ENCODE measurements at places on chromosomes 1 and 21.

GRCh38 chr1:16114527-16115467 is 41.1 kb downstream of the EPHA2 start:
- DNase-seq, result no peak

GRCh38 chr1:210684466-210685294 is 356.0 kb downstream of the HHAT start:
- DNase-seq, result no peak

GRCh38 chr1:41236781-41237180 is 5.3 kb downstream of the SCMH1 start:
- no peak for DNase-seq

DNA sequence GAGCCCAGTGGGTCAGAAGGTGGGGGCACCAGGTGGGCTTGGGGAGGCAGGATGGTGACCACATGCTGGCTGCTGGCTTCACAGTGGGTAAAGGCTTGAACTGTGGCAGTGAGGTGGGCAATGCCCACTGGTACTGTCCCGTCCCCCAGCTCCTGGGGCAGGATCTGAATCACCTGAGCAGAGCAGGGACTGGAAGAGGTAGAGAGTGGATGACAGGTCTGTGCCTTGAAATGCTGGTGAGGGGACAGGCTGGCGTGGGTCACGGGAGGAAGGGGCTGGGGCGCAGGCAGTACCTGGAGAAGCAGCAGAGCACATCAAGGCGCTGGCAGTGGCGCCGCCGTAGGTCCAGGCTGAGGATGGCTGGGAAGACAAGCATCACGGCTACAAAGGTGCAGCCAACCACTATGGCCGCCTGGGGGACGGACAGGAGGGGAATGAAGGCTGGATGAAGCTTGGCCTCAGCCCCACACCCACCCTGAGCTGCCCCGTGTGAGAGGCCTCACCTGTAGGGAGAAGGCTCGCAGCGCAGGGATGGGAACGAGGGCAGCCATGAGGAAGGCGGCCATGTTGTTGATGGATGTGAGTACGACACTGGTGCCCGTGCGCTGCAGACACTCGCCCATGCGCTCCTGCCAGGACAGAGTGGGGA is 14.9 kb downstream of the PTCH2 start:
- DNase-seq, result no peak

DNA sequence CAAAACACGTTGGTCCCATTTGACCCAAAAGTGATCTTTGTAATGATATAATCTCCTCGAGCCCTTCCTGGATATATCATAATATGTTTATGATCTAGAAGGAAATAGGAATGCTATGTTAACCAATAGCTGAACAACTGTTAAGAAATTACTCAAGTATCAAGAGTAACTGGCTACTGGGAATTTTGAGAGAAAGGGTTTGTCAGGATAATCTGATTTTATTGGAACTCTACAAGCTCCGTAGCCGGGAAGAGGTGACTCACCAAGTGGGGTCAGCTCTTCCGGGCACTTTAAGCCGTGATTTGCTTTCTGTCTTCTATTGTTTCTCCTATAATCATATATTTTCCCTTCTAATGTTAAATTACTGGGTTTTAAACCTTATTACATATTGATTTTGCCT is 250.5 kb upstream of the POGK start:
- DNase-seq, result no peak

GRCh38 chr1:20102875-20103274 is 16.5 kb downstream of the PLA2G2D start:
- no peak for DNase-seq

GRCh38 chr1:180921891-180922630 is 9.4 kb downstream of the KIAA1614 start:
- no peak for DNase-seq

DNA sequence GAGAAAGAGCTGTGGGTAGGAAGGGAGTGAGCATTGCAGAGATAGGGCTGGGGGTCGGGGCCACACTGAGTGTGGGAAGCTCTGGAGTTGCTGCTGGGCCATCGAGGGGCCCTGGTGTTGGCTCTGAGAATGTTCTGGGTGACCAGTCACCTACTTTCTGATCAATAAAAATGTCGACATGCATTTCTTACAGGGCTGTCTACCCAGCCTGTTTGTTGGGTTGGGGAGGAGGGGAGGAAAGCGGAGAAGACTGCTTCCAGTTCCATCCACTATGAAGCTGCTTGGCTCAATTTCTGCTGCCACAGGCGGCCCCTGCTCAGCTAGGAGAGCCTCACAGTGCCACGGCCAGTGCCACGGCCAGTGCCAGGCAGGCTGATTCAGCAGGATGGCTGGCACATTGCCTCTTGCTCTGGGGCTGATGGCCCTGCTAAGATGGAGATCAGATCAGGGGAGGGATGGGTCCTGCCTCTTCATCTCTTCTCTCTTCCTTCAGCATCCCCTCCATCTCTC is 3.0 kb upstream of the PADI3 start:
- no peak for DNase-seq

DNA sequence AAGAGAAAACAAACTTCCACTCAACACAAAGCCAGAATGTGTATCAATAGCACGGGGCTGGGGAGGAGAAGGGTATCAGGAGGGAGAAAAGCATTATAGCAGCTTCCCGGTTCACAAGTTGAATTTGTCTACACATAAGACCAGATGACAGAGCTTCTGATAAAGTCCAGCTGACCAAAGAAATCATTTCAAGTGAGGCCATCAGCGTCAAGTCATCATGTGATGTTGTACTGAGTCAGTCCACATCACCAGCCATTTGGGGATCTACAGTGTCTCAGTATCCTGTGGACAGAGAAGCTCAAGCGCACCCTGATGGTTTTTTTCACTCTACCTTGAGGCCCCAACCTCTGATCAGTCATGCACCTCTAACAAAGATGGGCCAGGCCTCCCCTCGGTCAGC is 33.0 kb downstream of the SETD4 start:
- no peak for DNase-seq

DNA sequence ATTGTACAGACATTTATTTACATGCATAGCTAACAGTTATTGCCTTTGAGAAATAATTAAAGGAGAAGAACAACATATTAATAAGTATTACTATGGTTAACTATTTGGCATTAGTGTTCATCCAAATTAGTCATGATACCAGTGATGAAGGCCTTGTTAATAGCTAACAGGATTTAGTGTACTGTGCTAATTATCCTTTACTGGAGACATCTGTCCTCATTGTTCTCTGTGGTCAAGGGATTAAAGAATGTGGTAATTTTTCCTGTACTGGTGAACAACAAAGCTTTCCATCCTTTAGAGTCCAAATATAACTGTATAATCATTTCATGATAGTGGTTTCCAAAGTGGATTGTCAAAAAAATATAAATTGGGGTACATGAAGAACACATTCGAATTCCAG is 103.9 kb downstream of the ADGRL4 start:
- no peak for DNase-seq

GRCh38 chr1:93615582-93616150 is 66.0 kb downstream of the BCAR3 start:
- peak; percentile 58 for DNase-seq

DNA sequence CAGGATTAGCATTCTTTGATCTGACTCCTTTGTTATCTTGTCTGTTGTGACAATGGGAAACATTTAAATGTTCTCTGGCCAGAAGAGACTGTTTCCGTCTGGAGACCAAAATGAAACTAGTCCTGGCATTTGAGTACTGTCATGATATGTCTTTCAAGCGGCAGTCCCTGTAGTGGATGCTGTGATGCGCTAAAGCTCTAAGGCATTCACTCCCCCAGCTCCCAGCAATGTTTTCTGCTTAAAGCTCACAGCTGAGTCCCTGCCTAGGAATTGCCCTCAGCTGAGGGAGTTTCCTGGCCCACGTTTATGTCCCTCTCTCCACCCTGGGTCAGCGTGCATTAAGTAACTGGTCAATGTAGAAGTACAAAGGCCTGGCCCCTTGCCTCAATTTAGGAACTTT is 109.4 kb downstream of the UCHL5 start:
- no peak for DNase-seq

DNA sequence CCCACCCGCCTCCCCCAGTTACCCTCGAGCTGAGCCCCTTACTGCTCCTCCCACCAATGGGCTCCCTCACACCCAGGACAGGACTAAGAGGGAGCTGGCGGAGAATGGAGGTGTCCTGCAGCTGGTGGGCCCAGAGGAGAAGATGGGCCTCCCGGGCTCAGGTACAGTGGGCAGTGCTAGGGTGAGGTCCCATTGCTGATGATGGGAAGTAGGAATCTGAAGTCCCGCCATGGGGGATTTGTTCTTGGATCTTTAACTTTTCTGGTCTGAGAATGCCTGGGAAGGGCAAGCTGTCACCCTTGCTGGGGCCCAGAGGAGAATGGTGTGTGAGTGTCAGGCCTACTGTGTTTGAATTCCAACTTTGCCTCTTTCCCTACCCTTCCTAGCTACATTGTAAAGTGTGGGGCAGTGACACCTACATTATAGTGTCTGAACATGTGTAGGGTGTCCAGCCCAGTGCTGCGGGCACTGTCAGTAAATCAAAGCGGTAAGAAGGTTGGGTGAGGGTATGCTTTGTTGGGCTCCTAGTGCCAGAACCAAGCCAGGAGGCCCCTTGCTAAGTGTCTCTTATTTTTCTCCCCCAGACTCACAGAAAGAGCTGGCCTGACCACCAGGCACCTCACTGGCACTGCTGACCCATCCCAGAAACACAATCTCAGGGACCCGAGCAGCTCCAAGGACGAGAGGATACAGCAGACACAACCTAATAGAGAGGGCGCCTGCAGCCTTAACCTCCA is 44.7 kb downstream of the YARS1 start:
- DNase-seq, result no peak

- DNase-seq, result no peak
These were observed 9.2 kb downstream of the ZBTB48 start for GRCh38 chr1:6588893-6589520.

DNA sequence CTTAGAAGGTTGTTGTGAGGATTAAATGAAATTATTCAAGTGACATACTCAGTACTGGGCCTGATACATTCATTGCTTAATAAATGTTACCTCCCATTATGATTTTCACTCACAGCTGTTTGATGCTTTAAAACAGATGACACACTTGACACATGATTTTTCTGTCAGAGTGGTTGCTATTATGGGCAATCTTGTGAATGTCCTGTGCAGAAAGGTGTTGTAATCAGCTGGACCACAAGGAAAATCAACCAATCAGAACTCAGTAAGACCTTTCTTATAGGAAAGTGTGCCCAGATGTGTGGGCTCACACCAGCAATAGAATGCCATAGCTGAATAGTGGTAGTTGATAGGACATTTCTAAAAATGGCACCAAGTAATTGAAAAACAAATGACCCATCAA is 23.5 kb downstream of the GJA5 start:
- no peak for DNase-seq

- DNase-seq, result no peak
These were observed 110.1 kb downstream of the ERG start for GRCh38 chr21:38388203-38388602.

DNA sequence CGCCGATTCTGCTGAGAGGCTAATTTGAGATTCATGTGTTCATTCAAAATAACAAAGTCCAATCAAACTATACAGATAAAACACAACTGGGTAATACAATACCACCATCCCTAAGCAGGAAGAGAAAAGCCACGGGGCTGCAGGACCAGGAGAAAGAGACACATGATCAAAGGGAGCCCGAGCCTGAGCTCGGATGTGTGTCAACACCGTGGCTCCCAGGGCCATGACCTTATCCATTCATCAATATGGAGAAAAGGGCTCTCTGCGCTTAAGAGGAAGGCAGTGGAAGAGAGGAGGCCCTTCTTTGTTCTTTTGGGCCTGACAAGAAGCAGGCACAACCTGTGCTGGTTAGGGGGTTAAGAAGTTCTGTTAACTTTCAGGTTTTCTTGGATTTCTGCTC is 56.7 kb downstream of the HUNK start:
- no peak for DNase-seq

GRCh38 chr1:17696417-17697301 is 58.5 kb upstream of the ACTL8 start:
- no peak for DNase-seq

- no peak for DNase-seq
These were observed 32.9 kb downstream of the FCRL5 start for GRCh38 chr1:157519451-157519850.

DNA sequence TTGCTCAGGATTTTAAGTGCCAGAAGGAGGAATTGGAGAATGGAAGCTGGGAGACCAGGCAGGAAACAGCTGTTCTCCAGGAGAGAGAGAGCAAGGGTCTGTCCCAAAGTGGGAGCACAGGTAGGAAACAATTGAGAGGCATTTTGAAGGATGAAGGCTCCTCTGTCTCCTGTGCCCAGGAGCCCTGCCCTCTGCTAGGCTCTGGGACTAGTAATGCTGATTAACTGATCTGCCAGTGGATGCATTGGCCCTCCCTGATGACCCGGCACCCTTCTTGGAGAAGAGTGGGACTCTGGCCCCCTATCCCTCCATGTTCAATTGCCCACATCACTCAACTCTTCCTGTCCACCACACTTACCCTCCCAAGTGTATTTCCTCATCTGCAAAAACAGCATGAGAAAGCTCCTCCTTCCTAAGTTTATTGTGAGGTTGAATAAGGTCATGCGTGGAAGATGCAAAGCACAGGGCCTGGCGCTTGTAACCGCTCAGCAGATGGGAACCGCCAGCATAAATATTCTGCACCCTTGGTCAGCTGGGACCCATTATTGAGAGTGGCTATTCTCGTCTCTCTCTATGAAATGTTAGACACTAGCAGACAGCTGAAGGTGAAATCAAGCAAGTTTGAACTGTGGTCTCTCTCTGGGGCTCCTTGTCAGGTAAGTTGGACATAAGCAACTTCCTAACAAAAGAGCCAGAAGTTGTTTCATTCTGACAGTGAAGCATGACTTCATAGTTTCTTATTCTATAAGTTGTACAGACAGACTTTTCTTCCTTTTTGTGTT is 63.0 kb upstream of the ANGPTL1 start:
- DNase-seq, result no peak

DNA sequence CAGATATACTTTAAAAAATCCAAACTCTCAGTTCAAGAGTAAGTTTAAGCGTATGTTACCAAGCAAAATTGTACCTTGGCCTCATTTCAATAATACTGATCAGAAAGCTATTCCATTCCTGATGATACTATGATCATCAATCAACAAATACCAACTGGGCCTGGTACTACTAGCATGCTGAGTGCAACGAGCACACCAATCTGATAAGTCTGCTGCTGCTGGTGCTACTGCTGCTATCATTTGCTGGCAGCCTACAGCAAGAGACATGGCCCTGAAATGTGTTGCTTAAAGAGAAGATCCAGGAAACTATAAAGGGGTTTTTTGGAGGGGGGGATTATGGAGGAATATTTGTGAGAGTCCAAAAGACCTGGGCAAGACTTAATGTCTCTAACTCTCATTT is 39.7 kb downstream of the NME7 start:
- no peak for DNase-seq

- no peak for DNase-seq
These were observed 235.4 kb downstream of the CENPF start for GRCh38 chr1:214838351-214838750.

- no peak for DNase-seq
These were observed 20.9 kb downstream of the ITSN1 start for GRCh38 chr21:33663241-33663640.

- no peak for DNase-seq
These were observed 44.5 kb downstream of the SDC3 start for GRCh38 chr1:30863858-30864604.

DNA sequence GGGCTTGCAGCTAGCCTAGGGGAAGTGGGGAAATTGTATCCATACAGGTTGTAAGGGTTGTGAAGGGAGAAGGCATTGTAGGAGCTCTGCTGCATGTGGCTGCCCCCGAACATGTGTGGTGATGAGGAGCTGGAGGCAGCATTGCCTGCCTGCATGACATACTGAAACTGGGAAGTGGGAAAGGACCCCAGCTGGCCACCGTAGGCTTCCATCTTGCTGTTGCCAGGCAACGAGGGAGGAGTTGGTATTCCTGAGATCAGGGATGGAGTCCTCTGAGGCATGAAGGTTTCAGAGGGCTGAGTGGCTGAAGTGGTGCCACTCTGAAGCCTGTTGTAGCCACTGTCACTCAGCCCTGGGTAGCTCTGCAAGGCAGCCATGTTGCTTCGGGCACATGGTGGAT is 103.2 kb downstream of the TBX15 start:
- no peak for DNase-seq

All from NCI-H1048 (cell line).